ENCODE measurements at places on chromosomes 5 and 9.
A peak's percentile ranks its signal among the peaks of the same experiment; 100 is the strongest.

DNA sequence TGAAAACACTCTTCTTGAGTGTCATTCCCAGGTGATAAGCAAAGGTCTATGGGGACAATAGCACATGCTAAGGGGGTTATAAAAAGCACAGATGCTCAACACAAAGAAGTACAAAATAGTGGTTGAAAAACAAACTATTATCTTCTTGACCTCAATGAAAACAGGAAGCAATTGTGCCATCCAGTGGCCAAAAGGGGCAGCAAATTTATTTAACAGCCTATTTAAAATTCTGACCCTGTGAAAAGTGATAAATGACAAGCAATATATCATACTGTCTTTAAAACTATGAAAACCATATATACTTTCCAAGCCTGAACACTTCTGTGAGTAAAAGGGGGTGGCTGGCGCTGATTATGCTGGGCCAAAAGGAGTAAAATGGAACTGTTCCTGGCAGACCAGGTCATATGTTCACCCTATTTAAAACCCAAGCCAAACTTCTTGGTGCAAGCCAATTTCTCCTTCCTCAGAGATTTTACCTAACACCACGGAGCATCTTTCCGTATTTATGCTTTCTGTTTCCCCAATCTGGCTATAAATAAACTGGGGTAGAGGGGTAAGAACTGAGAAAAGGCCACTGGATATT lies 29.7 kb downstream of the TEX10 start:
- peak; percentile 46 for DNase-seq

- no peak for DNase-seq
These were observed 970.9 kb upstream of the NUDT12 start for GRCh38 chr5:104533498-104533897.

DNA sequence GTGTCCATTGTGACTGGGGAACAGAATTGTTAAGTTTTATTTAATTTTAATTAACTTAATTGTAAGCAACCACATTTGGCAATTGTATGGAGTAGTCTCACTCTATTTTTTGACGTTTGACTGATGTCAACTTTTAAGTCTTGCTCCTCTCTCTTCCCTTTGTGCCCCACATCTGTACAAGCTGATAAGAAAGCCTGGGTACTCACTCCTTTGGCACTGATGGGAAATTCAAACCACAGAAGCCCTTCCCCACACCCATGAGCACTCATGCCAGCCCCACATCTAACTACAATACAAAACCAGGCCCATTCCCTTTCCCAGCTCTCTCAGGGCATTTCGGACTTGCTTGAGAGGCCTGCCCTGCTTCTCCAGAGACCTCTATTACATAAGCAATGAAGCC lies 451.5 kb upstream of the KIF2A start:
- no peak for DNase-seq

DNA sequence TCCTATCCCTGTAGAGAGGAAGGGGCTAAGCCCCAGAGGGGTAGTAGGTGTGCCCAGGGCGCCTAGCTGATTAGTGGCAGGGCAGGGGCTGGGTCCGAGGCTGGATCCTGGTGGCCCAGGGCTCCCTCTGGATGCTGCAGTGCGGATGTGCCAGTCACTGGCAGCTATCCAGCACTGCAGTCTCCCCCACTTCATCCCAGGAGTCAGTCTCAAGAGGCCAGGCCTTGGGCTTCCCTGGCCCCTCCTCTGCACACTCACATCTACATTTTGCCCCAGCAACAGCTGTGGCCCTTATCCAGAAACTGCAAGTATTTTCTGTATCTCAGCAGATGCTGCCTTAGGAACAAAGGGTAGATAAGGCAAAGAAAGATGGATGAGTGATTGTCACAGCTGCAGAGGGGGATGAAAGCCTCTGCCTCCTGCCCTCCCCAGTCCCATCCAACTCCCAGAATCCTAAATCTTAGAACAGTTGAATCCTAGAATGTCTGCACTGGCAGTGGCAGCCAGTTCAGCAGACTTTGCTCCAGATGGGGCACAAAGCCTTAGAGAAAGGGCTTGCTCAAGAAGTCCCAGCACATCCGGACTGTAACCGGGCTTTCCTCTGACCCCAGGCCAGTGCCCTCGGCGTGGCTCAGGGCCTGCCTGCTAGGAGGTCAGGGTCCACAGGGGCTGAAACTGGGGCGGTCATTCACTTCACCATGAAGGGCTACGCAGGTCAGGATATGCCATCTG lies 1.6 kb downstream of the ANXA6 start:
- DNase-seq = no peak

GRCh38 chr9:84898188-84898587 lies 228.7 kb downstream of the NTRK2 start:
- DNase-seq = no peak

DNA sequence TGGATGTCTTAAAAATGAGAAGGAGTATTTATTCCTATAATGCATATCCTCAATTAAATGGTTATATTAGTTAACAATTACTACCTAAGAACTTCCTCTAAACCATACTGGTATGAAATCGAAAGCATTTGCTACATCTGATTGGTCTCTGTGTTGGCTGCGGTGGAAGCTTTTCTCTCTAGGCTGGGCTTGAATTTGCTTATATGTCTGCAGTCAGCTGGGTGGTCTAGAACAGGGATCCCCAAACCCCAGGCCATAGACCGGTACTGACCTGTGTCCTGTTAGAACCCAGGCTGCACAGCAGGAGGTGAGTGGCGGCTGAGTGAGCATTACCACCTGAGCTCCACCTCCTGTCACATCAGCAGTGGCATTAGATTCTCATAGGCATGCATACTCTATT lies 112.3 kb downstream of the TLE4 start:
- DNase-seq = no peak

DNA sequence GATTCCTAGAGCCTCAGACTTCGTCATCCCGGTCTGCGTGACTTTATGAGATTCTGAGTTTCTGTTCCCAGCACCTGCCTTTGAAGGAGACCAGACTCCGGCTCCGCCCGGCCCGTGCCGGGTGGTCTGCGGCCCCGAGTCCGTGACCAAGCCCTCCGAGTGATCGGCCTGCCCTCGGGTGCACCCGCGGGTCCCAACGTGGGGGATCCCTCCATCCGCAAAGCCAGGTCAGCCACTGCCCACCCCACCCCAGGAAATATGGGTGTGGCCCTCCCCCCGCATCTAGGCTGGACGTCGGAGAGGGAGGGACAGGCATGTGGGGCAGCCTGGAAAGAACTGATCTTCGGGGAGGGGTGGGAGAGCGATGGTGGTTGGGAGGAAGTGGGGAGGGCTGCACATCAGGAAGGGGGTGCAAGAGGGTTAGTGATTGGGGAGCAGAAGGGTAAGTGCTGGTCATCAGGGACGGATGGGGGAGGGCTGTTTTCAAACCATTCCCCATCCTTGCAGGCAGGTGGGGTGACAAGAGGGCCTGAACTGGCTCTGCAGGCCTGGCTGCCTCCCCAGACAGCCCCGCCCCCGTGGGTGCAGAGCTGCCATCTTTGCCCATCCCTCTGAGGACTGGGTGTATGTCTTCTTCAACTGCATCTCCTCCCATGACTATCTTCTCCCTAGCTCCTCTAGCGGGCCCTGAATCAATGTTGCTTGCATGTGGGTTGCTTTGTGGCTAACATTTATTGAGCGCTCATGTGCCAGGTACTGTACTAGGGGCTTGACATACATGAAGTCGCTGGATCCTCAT lies 747 bp downstream of the LRSAM1 start:
- peak; percentile 27 for DNase-seq

DNA sequence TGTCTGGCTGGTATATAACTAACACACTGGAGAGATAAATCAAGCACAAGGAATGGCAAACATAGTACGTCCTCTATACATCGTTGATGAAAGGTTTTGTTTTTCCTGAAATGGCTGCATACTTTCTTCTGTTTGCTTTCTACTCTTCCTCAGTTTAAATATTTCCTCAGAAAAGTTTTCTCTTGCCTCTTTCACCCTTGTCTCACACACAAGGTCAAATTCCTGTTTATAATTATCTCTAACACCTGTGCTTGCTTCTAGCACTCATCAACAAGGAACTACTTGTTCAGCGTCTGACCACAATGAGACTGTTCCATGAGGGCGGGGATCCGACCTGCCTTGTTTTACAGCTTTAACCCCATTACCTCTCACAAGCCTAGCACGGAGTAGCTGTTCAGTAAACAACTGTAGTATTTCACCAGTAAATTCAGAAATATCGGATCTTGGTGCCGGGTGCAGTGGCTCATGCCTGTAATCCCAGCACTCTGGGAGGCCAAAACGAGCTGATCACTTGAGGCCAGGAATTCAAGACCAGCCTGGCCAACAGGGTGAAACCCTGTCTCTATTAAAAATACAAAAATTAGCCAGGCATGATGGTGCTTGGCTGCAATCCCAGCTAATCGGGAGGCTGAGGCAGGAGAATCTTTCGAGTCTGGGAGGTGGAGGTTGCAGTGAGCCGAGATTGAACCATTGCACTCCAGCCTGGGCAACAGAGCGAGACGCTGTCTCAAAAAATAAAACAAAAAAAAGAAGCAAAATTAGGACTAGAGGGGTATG lies 37.0 kb downstream of the NR6A1 start:
- no peak for DNase-seq

- DNase-seq = peak; percentile 51
These were observed 29.8 kb upstream of the HMCN2 start for GRCh38 chr9:130235558-130236435.

DNA sequence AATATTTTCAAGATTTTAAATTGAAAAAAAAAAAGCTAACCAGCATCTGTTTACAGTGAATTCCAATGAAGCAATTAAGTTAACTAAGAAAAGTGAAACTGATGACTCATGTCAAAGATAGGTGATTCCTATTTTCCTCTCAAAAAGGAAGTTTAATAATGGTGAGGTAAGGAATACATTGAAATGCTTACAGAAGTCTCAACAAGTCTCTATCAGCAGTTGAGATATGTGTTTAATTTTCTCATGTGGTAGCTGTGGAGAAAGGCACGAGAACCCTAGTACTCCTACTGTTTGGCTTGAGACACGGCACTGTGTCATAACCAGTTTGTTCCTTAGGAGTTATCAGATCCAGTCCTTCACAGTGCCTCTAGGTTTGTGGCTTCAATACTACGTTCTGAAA lies 114.5 kb downstream of the SLC25A46 start:
- DNase-seq = no peak

- no peak for DNase-seq
These were observed 110.4 kb downstream of the EFNA5 start for GRCh38 chr5:107560377-107560776.

- DNase-seq = no peak
These were observed 230.2 kb downstream of the NR3C1 start for GRCh38 chr5:143173139-143173889.

DNA sequence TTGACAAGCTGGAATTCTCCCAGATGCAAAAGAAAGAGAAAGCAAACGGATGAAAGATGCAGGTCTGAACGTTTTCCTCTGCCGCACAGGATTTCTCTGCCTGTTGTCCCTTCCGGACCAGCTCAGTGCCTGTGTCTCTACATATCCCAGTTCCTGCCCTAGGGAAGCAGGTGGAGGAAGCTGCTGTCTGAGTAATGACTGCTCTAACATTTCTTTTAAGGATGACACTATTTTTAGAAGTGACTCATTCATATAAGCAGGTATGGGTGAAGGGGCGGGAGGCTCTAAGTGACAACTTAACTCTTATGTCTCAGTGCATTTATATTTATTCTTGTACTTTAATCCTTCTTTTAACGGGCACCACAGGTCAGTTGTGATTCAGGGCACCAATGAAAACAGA lies 128.8 kb downstream of the SLC24A2 start:
- no peak for DNase-seq

DNA sequence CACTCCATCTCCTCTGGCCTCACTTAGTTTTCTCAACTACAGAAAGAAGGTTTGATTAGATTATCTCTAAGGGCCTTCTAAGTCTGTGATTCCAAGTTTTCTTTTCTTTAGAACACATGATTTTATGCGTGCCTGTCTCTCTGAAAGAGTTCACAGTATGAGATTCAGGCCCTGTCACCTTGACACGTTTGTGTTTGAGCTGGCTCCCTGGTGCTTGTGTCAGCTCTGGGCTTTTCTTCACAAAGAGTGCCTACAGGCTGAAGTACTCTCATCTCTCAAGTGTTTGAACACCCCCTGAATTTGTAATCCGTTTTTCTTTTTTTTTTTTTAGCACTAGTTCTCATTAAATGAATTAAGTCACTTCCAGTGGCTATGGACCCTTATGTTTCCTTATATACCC lies 306.9 kb upstream of the C9orf72 start:
- no peak for DNase-seq

GRCh38 chr9:10729213-10729612 lies 116.4 kb upstream of the PTPRD start:
- no peak for DNase-seq

- peak; percentile 37 for DNase-seq
These were observed 33.5 kb downstream of the TLX3 start for GRCh38 chr5:171342362-171343111.

DNA sequence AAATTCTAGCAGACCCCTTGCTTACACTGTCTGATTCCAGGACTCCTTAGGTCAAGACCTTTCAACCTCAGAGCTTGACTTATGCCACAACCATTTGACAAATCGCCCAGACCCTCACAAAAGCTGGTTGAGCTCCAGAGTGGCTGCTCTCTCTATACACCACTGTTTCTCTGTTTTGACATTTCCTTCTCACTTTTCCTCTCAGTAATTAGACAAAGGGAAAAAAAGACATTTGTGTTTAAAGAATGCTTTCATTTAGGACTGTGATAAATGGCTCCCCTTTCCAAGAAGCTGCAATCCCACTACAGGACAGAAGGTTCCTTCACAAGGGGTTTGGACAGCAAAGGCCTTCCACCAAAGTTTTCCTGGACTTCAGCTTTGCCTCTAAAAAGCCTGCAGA lies 601.3 kb downstream of the NR2F1-AS1 start:
- DNase-seq = peak; percentile 65

DNA sequence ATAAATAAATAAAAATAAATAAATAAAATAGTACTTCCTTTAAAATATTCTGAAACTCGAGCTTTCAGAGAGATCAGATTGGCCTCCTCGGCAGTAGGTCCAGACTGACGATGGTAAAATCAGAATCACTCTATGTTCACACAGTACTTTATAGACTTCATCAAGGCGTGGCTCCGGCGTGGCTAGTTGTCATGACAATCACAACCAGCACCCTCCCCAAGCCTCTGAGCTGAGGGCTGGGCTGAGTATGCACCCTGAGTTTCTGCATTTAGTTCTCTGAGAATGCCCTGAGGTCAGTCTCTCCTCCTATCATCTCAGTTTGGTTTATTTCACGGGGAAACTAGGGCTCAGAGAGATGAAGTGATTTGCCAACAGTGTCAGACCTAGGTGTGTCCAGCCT lies 43.3 kb upstream of the BARHL1 start:
- DNase-seq = no peak

- DNase-seq = peak; percentile 89
These were observed 354.8 kb downstream of the NTRK2 start for GRCh38 chr9:85024374-85024773.

DNA sequence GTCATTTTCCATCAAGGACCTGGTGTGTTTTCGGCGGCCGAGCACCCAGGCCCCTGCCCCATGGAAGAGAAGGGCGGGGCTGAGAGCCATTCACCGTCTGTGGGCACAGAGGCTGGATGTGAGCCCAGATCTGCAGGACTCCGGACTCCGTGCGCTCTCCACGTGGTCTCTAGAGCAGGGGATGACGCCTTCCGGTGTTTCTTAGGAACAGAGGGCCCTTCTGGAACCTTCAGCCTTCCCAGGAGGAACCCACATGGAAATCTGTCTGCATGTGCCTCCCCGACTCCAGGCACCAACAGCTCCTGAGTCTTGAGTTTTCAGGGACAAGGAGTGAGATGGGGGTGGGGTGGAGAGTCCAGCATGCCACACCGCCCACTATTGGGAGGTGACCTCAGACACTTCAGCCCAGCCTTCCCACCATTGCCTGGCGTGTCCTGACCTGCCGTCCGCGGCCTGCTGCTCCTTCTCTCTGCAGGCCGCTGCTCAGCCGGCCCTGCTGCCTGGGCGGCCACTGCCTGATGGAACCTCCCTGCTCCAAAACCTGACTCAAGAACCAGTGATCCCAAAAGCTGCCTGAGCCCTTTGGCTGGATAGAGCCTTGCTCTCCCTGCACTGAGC lies 2.4 kb upstream of the RXRA start:
- peak; percentile 71 for DNase-seq

Measured in globus pallidus (tissue), 1 donor.